ENCODE measurements at places on chromosomes 7 and 10.

GRCh38 chr7:134855442-134855841 lies 76.0 kb downstream of the CALD1 start:
- ATAC-seq, result no peak

DNA sequence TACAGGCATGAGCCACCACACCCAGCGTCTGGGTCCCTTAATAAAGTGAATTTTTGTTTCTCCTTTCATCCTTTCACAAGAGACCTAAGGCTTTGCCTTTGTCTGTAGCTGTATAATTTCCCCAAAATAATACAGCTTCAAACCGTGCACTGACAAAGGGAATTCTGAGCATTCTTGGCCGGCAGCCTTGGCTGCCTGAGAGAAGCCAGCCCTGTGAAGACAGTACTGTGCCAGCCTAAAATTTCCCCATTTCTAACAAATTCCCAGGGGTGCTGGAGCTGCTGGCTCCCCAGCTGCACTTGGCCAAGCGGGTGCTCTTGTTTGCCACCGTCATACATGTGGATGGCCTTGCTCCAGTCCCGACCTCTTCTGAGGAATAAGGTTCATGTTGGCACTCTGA lies 106.2 kb downstream of the ZMYND11 start:
- no peak for ATAC-seq

GRCh38 chr10:96357038-96357620 lies 1.7 kb downstream of the OPALIN start:
- no peak for ATAC-seq

DNA sequence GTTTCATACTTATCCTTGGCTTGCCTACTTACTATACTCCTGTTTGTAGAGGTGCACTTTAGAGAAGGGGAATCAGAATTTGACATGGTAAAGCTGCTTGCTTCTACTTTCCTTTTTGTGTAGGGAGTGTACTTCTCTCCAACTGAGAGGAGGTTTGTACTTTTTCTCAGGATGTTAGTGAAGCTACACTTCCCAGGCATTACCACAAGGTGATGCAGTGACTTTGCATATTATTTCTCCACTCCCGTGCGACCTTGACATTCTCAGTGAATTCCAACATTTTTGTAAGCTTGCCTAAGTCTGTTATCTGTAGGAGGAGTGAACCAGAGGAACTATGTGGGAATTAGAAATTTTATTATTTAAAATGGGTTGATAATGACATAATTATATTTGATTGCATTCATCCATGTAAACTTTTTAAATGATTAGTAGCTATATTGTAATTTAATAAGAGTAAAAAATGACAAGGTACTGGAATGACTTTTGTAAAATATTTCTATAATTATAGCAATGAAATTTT lies 5.2 kb downstream of the TAX1BP1 start:
- no peak for ATAC-seq

DNA sequence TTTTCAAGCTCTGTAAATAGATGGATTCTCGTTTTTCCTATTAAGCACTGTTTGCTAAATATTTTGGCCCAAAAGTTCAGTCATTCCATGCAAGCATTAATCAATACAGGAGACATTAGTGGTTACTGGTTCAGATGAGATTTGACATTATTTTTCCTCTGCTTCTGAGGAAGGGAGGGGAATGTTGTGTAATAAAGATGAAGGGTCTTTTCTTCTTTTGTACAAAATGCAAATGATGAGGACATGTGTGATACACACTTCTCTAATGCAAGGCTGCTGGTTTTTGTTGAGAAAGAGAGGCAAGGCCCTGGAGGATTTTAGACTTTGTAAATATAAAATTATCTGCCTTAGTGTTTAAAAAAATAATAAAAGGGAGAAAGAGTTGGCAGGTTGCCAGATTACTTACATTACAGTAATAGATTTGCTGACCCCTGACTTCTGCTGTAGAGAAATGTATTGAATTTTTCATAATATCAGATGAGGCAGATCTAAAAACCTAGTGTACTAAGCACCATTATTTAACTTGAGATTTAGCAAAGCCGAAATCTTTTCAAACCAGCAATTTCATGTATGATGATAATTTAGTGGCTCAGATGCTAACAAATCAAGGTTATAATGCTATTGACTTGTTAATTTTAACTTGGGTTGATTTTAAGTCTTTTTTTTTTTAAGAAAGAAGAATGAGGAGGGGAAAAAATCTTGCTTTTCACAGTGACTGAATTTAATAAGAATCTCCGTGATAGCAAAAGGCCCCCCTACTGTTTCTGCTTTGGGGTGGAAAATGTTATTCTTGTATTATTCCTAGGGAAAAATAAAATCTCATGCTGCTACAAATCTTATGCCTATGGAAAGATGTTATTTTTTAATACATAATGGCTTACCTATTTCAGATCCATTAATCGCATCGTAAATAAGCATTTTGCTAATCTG lies 180.1 kb downstream of the ARID5B start:
- no peak for ATAC-seq

- no peak for ATAC-seq
Measured at GRCh38 chr7:31099451-31100444, 47.6 kb downstream of the ADCYAP1R1 start.

DNA sequence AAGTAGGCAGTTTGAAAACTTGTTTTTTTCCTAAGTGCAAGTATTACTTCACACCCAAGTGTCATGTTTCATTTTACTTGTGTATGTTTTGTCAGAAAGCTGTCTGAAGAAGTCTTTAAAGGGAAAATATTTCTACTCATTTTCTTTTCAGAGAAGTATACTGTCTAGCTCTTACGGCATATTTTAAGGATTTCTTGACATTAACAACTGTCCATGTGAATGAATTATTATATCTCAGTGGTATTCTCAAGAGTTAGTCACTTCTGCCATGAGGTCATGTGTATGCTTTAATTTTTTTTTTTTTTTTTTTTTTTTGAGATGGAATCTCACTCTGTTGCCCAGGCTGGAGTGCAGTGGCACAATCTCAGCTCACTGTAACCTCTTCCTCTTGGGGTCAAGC lies 229.5 kb downstream of the BICC1 start:
- ATAC-seq, result no peak

DNA sequence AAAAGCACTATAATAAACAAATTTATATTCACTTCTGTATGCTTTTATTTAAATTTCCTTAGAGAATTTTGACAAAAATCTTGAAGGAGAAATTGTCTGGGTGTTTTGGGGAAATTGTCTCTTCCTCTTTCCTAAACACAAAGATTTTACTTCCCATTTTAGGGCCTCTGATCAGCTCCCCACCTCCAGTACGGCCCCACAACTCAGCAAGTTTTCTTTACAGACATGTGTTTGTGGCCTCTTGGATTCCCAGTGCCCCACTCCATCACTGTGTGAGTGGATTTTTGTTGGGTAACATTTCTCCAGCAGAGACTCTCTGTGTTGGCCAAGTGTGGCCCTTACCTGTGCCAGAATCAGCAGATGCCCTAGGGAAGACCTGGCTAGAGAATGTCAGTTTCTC lies 182.8 kb upstream of the CDC14C start:
- ATAC-seq, result no peak

- ATAC-seq, result no peak
Measured at GRCh38 chr7:132846086-132846485, 235.8 kb downstream of the CHCHD3 start.

- ATAC-seq, result no peak
Measured at GRCh38 chr10:69715899-69716606, 85.7 kb upstream of the COL13A1 start.
